ENCODE measurements at places on chromosomes 1 and 21. TPM values are rescaled to one million over a fixed set of nuclear protein-coding genes. Genes with fewer than 3 reads are reported as not detected.
A peak's percentile ranks its signal among the peaks of the same experiment; 100 is the strongest.

DNA sequence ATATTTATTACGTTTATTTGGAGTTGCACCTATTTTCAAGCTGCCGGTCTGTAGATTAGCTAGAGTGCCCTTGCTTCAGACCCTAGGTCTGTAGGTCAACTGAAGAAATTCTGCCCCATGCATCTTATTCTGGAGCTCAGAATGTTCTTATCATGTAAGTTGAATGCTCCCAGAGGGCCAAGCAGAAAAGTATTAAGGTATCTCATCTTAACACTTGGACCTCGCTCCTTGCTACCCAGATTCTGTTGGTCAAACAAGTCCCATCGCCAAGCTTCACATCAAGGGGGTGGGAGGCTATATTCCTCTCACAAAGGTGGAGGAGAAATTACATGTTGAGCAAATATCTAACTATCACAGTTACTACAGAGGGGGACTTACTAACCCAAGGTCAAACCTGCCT lies 187.7 kb downstream of the C1orf94 start:
- DNase-seq = peak; percentile 72

DNA sequence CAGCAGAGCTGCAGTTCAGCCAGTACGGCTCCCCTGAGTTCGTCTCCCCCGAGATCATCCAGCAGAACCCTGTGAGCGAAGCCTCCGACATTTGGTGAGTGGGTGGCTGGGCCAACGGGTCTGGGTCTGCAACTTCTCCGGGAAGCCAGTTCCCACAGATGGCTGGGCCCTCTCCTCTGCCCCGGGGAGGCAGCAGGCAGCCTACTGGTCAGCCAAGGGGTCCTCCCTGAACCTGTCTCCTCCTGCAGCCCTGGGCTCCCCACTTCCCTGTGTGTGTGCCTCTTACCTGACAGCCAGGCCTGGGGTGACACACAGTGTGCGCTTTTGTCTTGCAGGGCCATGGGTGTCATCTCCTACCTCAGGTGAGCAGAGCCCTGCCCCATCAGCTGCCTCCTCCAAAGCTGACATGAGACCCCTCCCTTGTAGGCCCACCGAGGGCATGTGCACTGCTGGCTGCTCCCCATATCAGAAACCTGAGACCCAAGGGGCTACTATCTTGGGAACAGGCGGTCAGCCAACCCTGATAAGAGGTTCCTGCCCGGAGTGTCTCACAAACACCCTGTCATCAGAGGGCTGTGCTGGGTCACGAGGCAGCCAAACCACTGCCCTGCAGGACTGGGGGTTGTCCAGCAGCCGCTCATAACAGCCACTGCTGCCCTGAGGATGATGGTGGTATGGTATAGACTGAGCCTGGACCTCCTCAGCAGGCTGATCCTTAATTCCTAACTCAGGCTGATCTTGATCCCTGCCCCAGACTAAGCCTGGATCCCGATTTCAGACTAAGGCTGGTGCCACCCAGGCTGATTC lies 37.6 kb downstream of the TRIM11 start:
- no peak for DNase-seq

The CASQ1 gene
- 4.9 TPM for total RNA-seq

The PLA2G2C gene
- total RNA-seq = 0.42 TPM

DNA sequence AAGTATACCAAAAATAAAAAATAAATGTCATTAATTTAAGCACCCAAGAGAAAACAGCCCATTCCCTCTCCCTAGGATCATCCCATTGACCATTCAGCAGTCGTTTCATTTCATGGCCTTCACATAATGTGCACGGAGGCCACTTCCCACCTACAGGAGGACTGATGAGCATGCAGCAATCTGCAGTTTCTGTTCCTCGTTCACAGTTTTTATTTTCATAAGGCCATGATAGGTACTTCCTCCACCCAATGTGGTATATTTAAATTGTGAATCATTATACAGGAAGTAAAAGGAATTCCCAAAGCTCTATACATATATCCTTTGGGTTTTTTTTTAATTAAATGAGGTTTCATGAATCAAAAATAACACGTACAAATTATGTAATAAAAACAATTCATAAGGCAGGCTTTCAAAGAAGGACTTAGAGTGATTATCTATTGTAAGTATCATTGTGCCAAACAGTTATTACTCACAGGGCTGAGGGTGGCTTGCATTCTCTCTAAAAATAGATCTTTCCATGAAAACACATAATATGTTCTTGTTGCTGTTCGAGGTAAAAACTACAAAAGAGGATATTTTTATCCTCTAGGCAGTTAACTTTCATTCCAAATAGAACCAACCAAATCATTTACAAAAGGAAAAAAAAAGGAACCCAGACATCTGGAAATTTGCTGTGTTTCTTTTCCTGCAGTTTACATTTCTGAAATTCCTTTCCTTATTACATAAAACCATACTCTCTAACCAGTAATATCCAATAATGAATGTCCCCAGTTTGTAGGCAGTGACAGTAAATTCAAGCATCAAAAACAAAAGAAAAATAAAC lies 27.5 kb upstream of the SLC44A3 start:
- DNase-seq = peak; percentile 79

DNA sequence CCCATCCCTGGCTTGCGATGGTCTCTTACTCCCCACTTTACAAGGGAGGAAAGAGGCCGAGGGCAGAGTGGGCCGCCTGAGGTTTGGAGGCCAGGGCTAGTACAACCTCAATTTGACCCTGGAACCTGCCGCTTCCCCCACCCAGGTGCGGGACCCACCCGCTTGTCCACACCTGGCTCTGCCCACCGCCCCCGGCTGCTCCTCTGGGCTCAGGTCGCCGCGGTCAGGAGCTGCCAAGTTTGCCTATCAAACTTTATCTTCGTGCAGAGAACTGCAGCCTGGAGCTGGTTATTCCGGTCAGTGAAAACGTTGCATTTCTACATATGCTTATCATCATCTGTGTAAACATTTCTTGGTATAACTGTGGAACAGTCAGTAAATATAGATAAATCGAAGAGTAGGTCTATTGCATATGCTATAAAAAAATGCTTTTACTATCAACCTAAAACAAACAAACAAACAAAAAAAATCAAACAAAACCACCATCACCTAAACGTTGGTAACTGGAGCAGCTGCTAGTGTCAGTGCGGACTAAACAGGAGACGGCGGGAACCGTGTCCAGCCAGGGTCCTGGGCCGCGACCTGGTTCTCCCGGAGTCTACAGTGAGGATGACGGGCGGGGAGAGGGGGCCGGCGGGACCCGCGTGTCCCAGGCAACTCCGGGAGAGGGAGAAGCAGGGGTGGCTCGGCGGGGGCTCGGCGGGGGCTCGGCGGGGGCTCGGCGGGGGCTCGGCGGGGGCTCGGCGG lies 906 bp upstream of the ADARB1 start:
- DNase-seq = no peak

- peak; percentile 89 for DNase-seq
Measured at GRCh38 chr1:157200451-157200850, 62.3 kb upstream of the ETV3 start.

DNA sequence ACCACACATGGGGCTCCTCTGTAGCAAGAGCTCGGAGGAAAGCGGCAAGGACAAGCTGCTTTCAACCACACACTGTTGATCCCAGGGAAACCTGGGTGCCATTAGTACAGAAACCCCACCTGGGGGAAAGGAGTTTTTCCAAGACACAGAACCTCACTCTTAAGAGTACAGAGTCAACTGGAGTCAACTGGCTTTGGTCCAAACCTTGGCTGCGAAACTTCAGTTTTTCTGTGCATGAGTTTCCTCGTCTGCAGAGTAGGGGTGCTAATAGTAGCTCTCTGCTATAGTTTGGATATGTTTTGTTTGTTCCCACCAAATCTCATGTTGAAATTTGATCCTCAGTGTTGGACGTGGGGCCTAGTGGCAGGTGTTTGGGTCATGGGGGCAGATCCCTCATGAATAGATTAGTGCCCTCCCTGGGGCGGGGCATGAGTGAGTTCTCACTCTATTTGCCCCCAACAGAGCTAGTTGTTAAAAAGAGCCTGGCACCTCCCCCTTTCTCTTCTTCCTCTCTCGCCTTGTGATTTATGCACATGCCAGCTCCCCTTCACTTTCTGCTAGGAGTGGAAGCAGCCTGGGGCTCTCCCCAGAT lies 161.1 kb downstream of the PIGK start:
- DNase-seq = peak; percentile 64

DNA sequence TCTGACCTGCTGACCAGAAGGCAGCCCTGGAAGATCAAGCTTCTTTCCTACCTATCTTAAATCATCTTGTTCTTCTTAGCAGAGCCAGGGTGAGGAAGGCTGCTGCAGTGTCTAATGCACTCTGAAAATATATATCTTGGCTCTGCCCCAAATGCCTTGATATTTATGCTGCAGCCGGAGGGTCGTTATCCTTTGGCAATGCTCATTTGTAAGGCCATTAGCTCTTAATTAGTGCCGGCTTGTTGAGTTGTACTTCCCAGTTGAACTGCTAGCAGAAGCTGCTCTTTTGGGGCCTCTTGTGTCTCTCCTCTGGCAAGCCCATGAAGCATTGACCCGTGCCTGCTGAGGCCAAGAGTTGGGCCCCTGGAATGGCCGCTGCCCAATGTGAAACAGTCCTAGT lies 4.2 kb upstream of the GNL2 start:
- DNase-seq = no peak

The LINGO4 gene
- total RNA-seq = not detected

The ITLN2 gene
- not detected for total RNA-seq

GRCh38 chr1:32239790-32240139 lies 7.3 kb upstream of the FAM167B start:
- no peak for DNase-seq

The FABP3 gene
- total RNA-seq = 38.6 TPM

The RUNX3 gene
- 1.2 TPM for total RNA-seq

DNA sequence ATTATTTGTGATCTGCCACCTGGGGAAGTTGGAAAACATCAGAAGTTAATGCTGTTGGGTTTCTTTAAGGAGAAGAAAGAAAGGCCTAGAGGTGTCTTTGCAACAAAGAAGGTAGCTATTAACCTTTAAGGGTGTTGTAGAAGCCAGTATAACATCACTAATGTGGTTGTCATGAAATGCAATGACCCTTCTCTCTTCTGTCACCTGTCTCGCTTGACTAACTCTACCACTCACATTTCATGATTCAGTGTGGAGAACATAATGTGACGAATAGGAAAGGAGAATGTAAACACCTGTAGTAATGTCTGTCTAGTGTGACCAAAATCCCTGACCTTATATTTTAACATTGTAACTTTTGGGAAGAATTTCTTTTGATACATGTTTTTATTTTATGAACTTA lies 211.7 kb upstream of the UBE2U start:
- no peak for DNase-seq

DNA sequence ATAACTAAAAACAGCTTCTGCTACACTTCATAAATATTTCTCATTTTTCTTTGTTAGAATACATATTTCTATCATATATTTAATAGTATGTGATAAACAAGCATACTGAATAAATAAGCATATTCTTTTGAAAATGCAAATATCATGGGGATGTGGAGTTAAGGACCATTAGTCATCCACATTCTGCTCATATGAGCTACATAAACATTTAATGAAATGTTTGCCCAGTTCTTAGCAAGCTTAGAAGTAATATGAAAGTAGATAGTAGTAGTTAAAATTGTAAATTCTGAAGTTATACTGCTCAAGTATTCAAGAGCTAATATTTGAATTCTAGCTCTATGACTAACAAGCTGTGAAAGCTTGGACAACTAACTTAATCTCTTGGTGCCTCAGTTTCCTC lies 10.1 kb upstream of the GORAB start:
- DNase-seq = no peak

The OR2AK2 gene
- total RNA-seq = not detected

The DENND1B gene
- 11.3 TPM for total RNA-seq

The SOX13 gene
- 25.6 TPM for total RNA-seq

The PDE9A gene
- total RNA-seq = 29.2 TPM

The ZMYND12 gene
- total RNA-seq = not detected

The FAM72D gene
- 0.42 TPM for total RNA-seq

DNA sequence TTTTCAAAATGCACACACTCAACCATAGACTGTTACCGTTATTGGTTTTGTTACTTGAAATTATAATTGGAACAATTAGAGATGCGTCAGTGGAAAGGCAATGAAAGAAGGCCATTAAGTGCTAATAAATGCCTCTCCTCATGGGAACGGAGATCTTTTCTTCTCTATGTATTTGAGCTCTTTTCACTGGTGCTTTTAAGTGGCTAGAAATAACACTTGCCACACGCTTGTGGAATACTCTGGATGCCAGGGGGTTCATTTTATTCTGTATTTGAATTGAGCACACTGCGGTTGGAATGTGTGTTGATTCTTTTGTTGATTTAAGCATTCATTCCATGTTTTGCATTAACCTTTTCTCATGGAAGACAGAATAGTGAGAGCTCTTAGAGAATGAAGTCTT lies 68.4 kb downstream of the DNM3 start:
- no peak for DNase-seq

DNA sequence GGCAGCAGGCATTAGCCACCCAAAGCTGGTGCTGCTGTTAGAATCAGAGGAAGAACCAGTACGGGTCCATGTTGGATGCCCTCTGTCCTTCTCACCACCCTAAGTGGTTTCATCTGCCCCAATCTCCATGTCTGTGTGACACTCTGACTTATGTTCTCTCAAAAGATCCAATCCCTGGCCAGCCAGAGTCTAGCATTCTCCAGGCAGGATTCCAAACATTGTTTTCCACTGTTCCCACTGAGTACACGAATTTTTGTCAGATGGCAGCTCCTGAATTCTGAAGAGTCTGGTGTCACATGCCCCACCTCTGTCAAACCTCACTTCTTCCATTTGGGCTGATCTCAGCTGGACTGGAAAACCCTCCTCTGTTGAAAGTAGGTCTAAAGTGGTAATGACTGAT lies 166.0 kb downstream of the DISC1 start:
- DNase-seq = no peak

The GNAT2 gene
- not detected for total RNA-seq

GRCh38 chr1:71303617-71304041 lies 222.8 kb upstream of the ZRANB2 start:
- DNase-seq = no peak

DNA sequence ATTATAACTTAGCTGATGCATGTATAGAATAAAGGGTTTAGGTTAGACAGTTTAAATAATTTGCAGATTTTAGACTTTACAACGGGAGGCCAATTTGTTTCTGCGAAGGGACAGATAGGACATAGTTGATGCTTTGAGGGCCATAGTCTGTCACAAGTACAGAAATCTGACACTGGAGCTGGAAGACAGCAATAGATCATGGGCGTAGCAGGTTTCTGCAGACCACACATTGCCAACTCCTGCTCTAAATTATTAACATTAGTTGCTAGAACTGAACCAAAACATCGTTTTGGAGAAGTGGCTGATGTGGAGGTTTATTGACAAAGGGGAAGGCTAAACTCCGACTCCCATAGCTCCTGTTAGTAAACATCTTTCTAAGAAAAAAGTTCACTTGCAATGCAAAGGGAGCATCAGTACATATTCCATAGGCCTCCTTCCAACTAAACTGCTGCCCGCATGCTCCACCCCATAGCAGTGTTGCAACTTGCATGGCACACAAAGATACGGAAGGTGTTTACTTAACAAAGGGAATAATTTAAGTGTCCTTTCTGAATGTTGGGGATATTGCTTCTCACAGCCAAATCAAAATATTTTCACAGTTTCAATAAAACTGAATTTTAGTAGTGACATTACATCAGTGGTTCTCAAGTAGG lies 862.0 kb upstream of the CXADR start:
- DNase-seq = no peak

The ANKRD35 gene
- 6.4 TPM for total RNA-seq
